NCI-H524 (cell line): ENCODE measurements at places on chromosomes 3 and 15.

GRCh38 chr3:194265505-194265892, 85.6 kb downstream of the CPN2 start:
- peak; percentile 24 for DNase-seq

GRCh38 chr3:28050885-28051284, 190.5 kb upstream of the CMC1 start:
- DNase-seq = no peak

DNA sequence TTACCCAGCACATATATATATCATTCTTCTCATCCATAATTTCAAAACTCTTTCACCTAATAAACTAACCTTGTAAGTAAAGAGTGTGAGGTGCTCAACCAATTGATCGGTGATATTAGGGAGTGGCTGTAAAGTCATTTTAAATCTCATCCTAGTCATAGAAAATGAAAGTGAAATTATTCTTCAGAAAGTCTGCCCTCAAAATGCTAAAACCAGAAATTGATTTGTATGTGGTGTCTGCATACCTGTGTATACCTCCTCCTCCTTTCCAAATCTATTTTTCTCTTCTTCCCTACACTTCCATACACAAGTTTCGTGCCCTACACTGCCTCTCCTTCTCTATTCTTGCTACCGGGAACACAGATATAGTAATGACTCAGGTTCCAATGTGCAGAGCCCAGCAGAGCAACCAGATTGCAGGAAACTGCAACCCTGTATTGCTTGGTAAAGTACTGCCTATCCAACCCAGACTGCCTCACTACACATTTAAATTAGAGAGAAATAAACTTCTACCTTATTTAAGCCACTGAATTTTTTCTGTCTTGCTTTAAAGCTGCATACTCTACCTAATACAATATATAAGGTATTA, 7.4 kb upstream of the TBC1D5 start:
- no peak for DNase-seq

GRCh38 chr3:46978985-46979944, at the start of gene NBEAL2:
Gene NBEAL2 (plus strand): TSS chr3:46979666. CDS start chr3:46979862, 196 bp downstream.
- DNase-seq = peak; percentile 48

DNA sequence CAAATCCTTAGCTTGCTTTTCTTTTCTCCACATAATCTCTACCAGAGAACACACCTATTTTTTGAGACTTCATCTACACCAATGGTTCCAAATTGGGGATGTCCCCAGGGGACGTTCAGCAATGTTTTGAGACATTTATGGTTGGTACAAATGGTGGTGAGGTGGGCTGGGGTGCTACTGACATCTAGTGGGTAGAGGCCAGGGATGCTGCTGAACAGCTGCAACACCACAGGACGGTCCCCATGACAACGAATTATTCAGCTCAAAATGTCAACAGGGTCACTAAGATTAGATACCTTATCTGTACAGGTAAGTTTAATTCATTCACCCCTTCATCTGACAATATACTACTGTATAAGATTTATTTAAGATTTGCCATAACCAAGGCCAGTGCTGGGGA, 14.4 kb downstream of the GK5 start:
- DNase-seq = peak; percentile 9

DNA sequence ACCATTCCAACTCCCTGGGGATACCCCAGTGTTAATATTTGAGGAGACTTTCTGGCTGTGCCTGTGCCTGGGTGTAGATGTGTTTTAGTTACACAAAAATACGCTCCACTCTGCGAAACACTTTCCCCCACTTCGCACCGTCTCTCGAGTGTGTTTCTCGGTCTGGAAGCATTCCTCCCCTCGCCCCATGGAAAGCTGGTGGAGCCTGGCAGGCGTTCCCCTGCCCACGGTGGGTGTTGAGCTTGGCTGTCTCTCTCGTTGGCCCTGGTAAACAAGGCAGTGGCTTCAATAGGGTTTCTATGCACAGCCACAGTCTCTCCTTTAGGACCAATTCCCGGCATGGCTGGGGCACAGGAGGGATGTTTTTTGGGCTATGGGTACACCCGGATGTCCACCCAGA, 19.3 kb downstream of the IQSEC1 start:
- DNase-seq = no peak
